ENCODE measurements at places on chromosomes 4 and X. TPM values are rescaled to one million over a fixed set of nuclear protein-coding genes. Genes with fewer than 3 reads are reported as not detected.

The GLRA2 gene
- total RNA-seq: not detected

The SMIM43 gene
- 3.4 TPM for total RNA-seq

The MANBA gene
- total RNA-seq: 3.1 TPM

The GSX2 gene
- total RNA-seq: not detected

The PABPC4L gene
- total RNA-seq: under 0.01 TPM

The MFSD8 gene
- total RNA-seq: 11.8 TPM

The HERC5 gene
- total RNA-seq: 6.1 TPM

The PABPC1L2A gene
- not detected for total RNA-seq

All from MG63 (cell line).